ENCODE measurements at places on chromosomes 5 and 9.

DNA sequence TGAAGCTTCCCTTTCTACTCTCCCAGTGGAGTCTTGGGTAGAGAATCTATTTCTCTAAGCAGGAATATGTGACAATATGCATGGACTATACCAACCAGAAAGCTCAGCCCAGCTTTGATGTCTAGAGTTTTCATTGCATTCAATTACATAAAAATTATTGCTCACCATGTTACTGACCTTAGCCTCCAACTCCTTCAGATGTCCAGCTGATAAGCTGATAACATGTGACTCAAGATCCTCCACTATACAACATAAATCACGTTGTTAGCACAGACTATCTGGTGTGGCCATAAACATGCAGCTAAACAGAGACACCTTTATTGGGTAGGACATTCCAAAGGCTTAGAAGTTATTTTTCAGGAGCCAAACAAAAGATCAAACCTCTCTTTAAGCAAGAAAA lies 1168.2 kb downstream of the CDH12 start:
- no peak for DNase-seq

DNA sequence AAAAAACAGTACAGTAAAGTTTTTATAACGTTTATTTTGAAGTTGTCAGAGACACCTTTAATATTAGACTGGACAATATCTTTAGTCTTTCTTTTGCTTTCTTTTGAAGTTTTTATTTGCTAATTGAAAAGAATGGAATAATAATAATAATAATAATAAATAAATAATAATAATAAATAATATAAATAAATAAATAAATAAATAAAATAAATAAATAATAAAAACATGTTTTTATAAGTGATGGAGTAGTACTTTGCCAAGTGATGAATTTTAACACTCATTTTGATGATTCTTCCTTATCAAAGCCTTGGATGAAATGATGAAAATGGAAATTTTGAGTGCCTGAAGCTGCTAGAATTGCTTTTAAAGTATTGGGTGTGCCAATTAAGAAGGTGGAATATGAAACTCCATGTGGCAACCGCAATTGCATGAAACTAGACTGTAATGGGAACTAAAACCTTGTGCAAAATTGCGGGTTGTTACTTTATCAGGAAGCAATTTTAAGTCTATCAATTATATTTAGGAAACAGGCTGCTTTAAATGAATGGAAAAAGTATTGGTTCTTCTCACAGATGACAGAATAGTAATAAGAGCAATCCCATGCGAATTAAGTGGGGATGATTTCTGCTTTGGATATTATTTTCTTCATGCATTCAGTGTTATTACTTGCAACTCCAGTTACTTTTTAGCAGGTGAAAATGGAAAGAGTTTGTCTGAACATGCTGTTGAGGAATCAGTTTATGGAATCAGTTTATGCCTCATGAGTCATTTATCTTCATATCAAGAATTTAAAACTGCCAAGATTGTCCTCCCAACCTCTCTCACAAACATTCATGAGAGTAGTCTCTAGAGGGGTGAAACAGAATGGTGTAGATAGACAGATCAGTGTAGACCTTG lies 4.6 kb downstream of the ANXA1 start:
- no peak for DNase-seq

DNA sequence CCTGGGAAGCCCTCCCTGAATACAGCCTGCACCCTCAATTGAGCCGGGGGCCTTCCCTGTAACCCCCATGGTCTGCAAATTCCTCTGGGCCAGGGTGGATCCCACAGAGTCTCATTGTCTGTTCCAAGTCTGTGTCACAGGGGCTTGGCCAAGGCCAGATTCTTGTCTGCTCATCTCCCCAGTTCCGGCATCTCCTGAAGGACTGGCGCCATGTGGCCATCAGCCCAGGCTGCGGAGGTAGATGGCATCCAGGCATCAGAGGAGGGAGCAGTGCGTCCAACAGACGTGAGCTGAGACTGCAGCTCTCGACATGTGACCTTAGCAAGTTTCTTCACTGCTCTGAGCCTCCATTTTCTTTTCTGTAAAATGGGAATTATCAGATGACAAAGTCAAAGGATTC lies 37.3 kb upstream of the RPL26L1 start:
- no peak for DNase-seq

- DNase-seq: no peak
These were observed 1.6 kb upstream of the FCN1 start for GRCh38 chr9:134919303-134919702.

GRCh38 chr5:77945874-77946273 lies 169.7 kb upstream of the TBCA start:
- no peak for DNase-seq

DNA sequence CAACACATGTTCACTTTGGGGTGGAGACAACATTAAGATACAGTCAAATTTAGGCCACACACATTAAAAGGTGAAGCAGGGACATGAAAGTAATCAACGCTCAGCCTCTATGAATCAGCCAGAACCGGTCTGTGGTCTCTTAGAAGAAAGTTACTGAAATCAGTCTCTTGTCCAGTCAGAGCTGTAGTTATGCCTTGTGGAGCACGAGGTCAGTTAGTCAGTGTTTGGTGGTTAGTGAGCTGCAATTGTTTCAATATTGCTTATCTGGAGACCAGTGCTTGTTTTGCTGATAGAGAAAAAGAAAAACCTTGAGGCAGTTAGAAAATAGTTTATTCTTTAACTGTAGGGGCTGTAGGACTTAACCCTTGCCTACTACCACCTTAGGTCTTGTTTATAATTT lies 157.8 kb upstream of the RASEF start:
- DNase-seq: no peak

DNA sequence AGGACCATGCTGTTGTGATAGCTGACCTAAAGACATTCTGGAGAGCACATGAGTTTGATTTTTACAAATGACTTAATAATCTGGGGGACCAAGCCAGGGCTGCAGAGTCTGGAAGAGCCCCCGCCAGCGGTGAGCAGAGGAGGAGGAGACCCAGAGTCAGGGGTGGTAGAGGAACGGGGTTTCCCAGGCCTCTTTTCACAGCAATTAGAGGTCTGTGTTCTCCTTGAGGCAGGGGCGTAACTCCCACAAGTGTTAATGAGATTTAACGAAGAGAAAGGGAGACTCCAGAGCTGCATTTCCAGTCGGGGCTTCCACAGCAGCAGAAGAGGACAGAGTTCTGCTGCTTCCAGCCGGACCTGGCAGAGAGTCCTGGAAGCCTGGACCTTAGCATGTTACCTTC lies 137.9 kb upstream of the SLC24A2 start:
- DNase-seq: no peak

DNA sequence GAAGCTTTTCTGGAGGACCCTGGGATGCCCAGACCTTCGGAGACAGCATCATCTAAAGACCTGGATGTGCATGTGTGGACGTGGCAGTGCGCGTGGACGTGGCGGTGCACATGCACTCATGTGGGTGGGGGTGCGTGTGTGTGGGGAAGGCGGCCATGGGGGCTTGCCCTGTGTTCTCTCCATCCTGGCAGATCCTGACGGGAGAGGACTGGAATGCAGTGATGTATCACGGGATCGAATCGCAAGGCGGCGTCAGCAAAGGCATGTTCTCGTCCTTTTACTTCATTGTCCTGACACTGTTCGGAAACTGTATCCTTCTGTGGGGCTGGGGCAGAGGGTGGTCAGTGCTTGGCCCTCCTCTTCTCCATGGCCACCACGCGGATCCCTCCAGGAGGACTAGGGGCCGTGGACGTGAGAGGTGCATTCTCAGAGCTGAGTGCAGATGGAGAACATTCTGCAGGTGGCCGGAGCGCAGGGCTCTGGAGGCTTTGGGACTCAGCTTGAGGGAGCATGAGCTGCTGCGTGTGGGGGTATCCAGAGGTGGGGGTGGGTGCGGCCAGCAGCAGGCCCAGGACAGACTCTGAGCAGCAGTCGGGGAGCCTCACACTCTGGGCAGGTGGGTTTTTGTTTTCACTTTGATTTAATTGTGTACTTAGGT lies 129.1 kb downstream of the CACNA1B start:
- no peak for DNase-seq

DNA sequence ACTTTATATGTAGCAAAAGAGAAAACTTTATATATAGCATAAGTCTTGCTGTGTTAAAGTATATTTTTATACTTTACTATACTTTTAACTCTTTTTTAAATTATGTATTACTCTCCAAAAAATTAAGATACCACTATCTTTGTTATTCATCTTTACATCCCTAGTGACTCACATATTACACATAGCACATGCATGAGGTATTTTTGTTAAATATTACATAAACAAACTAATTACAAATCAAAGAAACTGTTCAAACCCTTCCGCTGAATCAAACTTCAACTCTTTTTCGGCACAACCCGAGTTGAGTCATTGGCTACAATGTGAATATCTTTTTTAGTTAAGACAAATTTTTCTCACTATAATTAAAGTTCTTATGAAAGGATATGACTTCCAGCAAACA lies 32.1 kb downstream of the NADK2 start:
- no peak for DNase-seq

GRCh38 chr5:113204525-113205161 lies 228.0 kb downstream of the DCP2 start:
- no peak for DNase-seq

DNA sequence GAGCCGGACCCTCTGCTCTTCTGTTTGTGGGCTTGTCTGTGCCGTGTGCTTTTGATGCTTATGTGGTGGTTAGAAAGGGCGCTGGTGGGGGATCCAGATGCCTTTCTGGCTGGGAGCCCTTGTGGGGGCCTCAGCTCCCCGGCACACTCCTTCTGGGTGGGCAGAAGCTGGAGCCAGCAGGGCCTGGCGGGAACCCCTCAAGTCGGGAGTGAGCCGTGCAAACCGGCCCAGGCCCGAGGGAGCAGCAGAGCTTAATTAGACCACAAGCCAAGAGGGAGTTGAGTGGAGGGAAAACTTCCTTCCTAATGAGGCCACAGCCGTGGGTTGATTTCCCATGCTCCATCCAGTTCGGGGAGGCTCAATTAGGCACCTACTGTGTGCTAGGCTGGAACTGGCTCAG lies 76.0 kb upstream of the RNU6ATAC start:
- DNase-seq: no peak

- DNase-seq: no peak
These were observed 59.2 kb upstream of the OTP start for GRCh38 chr5:77697692-77698091.

DNA sequence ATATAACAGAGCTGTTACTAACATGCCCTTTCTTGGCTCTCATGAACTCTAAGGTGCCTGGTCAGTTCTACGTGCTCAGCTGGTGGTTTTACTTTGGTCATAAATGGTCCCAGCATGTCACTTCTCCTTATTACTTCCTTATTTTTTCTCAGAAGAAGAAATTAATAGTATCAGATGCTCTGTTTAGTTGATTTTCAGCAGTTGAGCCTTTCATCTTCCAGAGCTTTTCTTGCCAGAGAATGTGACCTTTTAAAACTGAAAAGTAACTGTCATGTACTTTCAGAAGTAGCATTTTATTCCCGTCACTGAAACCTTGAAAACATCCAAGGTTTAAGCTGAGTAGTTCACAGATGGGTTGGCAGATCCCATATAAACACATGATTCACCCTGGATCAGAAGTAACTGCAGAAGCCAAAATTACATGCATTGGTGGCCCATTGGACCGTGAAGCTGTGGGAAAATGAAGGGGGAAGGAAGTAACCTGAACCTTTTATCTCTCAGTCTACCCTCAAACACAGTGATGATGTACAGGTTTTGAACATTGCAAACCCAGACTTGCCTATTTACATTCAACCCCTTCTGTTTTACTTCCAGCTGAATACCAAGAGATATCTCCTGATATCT lies 50.5 kb downstream of the HACD4 start:
- no peak for DNase-seq

GRCh38 chr5:168829044-168829443 lies 249.9 kb upstream of the PANK3 start:
- DNase-seq: no peak

DNA sequence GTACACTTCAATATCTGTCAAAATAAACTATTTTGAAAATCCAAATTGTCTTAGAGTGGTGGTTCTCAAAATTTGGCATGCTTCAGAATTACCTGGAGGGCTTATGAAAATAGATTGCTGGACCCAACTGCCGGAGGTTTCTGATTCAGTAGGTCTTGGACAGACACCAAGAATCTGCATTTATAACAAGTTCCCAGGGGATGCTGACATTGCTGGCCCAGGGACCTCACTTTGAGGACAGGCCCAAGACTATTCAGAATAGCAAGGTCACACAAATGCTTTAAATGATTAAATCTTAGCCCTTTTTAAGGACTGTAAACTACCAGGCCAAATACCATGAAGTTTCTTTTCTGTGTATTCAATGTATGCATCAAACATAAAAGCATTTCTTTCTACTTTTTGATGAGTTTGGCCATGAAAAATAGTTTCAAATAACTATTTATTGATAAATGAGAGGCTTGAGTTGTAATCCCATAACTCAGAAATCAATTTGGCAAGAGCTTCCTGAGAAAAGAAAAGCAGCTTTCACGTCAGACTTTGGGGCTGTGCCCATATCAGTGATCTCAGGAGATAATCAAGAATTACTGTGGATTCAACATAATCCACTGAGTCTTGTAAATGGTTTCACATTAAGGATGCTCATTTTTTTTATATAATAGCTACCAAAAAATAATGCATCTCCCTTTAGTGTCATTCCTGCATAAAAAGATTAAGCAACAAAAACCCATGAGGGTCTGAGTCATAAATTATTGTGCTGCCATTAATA lies 191.4 kb downstream of the FRMD3 start:
- no peak for DNase-seq

- no peak for DNase-seq
These were observed 30.5 kb downstream of the GRIA1 start for GRCh38 chr5:153520952-153521351.

DNA sequence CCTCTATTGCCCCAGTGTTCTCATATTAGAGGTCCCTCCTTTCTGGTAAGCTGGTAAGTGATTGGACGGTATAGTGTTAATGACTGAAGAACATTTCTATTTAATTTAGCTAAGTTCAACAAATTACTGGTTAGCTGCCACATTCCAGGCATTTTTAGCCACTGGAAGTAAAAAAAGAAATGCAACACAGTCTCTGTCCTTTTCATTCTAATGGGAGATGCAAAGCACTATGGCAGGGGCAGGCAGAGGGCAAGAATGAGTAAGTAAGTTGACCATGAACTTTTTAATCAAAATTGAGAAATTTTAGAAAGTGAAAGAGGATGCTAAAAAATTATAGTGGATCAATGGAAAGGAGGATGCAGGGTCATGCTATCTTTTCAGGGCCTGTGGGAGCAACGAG lies 137.4 kb downstream of the GPBP1 start:
- no peak for DNase-seq

DNA sequence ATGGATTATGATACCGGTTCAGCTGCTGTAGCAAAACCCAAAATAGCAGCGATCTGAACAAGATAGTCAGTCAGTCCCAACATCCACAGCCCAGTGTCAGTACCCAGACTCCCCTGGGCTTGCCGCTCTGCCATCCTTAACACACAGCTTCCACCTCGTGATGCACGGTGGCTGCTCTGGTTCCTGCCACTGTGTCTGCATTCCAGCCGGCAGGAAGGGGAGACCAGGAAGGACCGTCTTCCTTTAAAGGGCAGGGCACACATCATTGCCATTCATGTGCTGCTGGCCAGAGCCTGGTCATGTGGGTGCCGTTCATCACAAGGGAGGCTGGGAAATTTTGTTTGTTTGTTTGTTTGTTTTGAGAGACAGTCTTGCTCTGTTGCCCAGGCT lies 131.0 kb upstream of the IER5L start:
- DNase-seq: no peak
